ENCODE measurements at places on chromosomes 2 and 18. TPM values are rescaled to one million over a fixed set of nuclear protein-coding genes. Genes with fewer than 3 reads are reported as not detected.

Gene ATP8B1
- 15.5 TPM for total RNA-seq

Gene SULT1C2
- total RNA-seq, result not detected

Gene KCNS3
- 2.3 TPM for total RNA-seq

Gene METTL4
- 2.2 TPM for total RNA-seq

Gene CELF4
- total RNA-seq, result 1.0 TPM

- no peak for DNase-seq
Observed at GRCh38 chr2:232980683-232981082, 32.4 kb downstream of the NGEF start.

GRCh38 chr2:159617646-159618045, 1.3 kb upstream of the BAZ2B start:
- DNase-seq, result no peak

DNA sequence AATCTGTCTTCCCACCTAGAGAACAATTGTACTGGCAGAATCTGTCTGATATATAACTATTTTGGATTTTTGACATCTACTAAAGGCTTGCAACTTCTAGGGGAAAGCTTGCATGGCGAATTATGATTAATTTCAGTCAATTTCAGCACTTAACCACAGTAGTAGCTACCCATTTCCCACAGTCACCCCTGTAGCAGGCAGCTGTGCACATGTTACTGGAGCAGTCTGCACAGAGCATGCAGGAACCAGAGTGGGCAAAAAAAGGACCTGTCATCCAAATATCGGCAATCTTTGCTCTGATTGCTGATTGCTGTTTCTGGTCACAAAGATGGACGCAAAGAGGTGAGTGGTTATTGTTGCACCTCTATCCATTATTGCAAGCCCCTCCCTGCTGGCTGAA, 473.3 kb downstream of the SPAG16 start:
- DNase-seq, result no peak

DNA sequence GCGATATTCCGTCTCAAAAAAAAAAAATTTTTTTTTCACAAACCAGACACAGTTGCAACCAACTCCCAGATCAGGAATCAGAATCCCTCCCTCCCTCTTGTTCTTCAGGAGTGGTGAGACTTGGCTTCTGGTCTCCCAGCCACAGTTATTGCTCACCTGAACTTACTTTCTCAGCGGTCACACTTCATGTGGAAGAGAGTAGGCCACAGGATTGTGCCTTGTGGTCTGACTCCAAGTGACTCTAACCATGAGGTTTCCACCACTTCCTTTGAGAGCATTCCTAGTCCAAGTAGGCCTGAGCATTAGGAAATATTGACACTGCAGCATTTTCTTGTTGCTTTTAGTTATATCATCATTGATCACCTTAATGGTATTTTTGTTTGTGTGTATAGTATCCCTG, 12.1 kb downstream of the FMNL2 start:
- DNase-seq, result no peak
